T1000 (cell line): ENCODE measurements at places on chromosomes 12 and 14.

GRCh38 chr12:104164634-104165033 lies 26.6 kb upstream of the NFYB start:
- no peak for DNase-seq

GRCh38 chr12:122155705-122156104 lies 18.3 kb downstream of the IL31 start:
- DNase-seq = no peak

DNA sequence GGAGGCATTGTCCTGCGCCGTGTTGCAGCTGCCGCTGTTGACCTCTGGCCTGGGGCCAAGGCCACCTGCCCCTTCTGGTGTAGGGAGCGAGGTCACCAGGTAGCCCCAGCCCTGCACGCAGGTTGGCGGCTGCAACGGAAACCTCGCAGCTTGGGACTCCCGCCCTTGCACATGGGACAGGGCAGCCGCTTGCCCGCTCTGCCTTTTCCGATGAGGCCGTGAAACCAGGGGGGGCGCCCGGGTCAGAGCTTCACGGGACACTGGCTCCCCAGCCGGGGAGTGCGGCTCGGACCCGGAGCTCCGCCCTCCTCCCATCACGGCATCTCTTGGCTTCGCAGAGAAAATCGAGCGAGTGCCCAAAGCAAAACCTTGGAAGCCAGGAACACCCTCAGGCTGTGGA lies 25.4 kb downstream of the DNAH10 start:
- DNase-seq = no peak

DNA sequence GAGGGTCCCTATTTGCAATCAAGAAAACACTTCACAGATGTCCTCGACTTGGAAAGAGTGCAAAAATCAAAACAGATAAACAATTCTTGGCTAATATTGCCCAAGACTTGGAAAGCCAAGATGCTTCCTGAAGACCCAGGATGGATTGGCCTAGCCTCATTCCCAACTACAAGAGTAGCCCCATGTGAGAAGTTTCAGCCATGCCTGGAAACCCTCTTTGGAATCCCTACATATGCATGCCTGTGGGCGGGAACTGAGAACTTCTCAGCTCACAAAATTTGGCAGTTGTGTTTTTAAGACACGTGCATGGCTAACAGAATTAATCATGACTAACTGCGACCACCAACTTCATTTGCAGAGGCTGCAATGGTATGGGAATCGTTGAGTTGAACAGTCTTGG lies 283.2 kb upstream of the TBX3 start:
- DNase-seq = no peak

DNA sequence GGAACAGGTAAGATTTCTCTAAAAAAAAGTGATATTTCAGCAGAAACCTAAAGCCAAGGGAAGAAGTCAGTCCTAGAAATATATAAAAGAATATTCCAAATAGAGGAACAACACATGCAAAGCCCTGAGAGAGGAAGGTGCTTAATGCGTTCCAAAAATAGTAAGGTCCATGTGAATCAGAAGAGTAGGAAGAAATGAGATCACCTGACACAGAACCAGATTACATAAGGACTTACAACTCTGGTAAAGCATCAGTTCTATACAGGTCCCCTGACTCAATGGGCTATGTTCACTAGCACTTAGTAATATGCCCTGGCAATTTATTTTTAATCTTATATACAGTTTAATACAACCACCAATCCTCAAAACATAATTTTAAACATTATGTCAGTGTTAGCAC lies 30.0 kb downstream of the SENP1 start:
- no peak for DNase-seq
